Esophagus squamous epithelium (tissue), 5 donors: ENCODE measurements at places on chromosomes 1 and 21.

- no peak for DNase-seq
These were observed 1.2 kb downstream of the BTF3L4 start for GRCh38 chr1:52057255-52057654.

DNA sequence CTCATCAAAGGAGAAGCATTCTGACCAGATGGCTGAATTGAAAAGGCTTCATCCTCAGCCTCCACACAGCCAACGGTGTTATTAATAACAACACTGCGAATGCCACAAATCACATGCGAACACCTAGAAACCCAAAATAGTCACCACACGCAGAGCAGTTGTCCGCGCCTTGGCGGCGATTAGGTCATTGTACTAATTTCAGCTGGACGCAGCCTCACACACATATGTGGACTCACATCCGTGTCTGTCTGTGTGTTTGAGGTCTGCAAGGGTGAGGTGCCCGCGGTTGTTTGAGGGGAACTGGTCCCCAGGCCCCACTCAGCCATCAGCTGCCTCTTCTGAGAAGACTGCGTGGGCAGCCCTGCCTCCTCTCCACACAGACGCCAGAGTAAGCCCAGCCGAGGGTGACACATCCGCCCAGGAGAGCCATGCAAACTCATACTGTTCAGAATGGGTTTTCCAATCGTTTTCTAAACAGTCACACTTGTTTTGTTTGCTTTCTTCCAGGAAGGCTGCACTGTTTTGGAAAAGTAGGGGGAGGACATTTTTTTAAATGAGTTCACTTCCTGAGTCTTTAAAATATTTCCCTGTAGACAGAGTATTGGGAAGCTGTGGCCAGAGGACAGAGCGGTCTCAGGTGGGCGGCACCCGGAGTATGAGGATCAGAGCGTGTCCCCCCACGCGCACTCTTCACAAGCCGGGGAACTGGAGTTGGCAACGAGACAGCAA lies 53.4 kb downstream of the TOMM20 start:
- no peak for DNase-seq

DNA sequence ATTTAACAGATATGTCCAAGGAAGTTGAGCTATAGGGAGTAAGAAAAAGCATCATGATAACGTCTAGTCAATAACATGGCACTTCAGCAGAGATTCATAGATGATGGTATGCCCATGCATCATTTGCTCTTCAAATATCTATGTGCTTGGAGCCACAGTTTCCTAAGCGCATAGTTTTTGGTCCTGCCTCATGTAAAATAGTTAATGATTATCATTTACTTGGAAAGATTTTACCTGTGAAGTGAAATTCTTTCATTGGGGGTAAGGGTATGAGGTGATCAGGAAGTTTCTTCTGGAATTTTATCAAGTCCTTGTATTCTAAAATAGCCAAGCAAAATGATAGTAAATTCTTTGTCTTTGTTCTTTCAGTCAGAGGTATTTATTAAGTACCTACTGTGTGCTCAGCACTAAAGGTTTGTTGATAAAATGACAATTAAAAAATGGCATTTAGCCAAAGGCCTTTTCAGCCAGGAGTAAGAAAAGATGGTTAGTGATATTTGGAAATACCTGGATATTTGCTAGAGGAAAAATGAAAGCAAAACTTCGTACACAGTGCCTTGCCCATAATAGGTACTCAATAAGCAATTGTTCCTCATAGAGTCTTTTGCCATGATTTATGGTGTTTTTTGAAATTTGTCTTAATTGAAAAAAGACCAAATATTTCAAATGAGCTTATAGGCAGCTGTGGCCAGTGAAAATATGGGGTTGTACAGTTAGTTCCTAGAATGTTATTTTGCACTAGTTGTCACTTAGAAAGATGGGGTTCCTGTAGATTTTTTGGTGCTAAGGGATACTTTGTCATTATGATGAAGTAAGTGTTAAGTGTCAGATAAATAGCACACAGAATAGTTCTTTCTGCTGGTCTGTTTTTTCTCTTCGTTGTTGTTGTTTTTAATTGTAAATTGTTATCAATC lies 13.1 kb downstream of the PDIK1L start:
- no peak for DNase-seq

DNA sequence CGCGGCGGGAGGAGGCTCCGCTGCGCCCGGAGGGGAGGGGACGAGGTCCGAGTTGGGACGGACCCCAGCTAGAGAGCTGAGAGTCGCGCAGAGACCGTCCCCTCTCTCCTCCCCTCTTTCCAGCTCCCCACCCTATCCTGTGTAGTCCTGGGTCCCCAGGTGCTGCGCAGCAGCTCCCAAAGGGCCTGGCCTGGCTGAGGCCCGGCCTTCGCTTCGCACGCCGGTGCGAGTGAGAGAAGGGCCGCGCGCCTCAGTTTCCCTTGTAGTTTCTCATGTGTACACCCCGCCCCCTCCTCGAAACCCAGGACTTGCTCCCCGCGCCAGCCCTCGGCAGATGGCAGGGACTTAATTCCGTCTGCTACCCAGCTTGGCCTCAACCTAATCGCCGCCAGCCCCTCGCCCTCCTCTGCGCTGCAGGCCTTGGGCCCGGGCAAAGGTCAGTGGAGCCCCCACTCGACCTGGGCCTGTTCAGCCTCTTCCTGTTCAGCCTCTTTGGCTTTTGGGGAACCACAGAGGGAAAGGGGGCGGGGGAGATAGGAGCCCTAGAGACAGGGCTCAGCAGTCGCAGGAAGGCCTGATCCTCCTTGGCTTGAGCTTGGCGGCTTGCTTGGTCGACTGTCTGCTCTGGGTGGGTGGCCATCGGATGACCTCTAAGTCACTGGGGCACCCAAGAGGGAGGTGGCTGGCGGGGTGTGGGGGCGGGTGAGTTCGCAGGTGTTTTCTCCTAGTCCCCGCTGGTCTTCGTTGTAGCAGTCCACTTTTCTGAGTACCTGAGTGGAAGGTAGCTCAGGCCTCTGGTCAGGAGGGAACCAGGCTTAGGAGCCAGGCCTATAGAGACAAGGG lies 1.0 kb downstream of the ZNF687 start:
- DNase-seq: no peak

DNA sequence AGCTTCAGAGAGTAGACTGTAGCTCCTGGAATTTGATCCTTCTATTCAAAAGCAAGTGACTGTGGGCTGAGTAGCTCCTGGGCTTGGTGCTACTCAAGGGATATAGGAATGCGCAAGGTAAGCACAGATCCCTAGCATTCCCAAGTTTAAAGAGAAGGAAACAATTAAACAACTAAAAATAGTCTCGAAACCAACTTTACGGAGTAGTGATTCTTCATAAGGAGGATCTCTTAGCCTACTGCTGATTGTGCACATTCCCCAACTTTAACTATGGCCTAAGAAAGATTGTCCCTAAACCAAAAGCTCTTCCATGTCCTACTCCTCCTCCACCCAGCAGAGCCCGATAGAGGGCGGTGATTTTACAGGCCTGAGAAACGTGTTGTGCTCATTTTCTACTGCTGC lies 226.5 kb upstream of the CAMK1G start:
- DNase-seq: no peak

GRCh38 chr21:36425286-36425685 lies 40.1 kb downstream of the CHAF1B start:
- no peak for DNase-seq
